ENCODE measurements at places on chromosomes 2 and 18.

GRCh38 chr2:235048549-235048948 is 96.7 kb downstream of the SH3BP4 start:
- peak; percentile 9 for DNase-seq

DNA sequence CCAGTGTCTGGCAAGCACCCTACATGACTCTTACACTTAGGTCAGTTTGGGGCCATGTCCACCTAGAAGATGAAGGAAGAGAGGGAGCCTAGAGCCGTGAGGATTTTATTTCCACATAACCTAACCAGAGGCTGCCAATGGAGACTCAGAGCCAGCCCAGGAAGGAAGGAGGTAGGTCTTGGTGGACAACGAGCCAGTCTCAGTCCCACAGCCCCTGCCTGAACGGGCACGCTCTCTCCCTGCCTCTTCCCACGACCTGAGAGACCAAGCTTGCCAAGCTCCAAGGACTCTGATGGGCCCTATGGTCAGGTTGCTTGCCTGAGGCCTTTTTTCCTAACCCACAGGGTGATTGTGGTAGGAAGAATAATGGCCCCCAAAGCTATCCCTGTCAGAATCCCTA is 188.4 kb downstream of the TFCP2L1 start:
- DNase-seq: no peak

- no peak for DNase-seq
Measured at GRCh38 chr2:180144338-180144813, 137.3 kb upstream of the CWC22 start.

GRCh38 chr2:239369631-239370161 is 31.1 kb downstream of the HDAC4 start:
- peak; percentile 5 for DNase-seq

DNA sequence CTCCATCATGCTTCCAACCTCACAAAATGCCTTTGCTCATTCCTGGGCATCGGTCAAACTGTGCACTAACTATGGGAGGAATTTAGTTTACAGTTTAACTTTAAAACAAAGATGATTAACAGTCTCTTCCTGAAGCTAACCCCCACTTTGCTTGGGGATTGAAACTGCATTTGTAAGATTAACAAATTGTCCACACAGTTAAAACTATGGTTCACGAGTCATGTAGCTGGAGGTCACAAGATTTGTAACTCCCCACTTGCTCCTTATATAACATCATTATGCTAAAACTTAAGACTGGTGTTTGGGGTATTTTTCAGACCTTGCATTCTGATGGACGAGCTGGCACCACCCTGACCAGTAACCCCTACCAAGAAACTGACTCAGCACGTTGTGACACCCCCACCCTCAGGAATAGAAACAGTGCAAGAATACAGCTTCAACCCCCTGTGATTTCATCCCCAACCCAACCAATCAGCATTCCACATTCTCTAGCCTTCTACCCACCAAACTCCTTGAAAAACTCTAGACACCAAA is 252.3 kb downstream of the MBD5 start:
- DNase-seq: no peak

DNA sequence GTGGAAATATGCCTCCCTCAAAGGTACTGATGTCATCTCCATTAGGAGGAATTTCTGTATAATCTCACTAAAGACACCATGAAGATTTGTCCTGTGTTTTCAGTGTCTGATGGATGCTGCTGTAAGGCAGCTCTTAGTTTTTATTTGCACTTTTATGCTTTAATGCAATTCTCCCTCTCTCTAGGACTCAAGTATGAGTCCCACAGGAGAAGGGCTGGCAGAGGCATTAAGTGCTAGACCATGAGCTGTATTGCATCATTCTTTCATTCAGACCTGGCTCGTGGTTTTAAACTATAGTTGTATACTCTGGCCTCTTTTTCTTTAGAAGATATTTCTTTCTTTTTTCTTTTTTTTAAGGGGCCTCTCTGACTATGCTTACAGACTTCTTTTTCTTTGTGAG is 805.6 kb downstream of the DPP10 start:
- no peak for DNase-seq

DNA sequence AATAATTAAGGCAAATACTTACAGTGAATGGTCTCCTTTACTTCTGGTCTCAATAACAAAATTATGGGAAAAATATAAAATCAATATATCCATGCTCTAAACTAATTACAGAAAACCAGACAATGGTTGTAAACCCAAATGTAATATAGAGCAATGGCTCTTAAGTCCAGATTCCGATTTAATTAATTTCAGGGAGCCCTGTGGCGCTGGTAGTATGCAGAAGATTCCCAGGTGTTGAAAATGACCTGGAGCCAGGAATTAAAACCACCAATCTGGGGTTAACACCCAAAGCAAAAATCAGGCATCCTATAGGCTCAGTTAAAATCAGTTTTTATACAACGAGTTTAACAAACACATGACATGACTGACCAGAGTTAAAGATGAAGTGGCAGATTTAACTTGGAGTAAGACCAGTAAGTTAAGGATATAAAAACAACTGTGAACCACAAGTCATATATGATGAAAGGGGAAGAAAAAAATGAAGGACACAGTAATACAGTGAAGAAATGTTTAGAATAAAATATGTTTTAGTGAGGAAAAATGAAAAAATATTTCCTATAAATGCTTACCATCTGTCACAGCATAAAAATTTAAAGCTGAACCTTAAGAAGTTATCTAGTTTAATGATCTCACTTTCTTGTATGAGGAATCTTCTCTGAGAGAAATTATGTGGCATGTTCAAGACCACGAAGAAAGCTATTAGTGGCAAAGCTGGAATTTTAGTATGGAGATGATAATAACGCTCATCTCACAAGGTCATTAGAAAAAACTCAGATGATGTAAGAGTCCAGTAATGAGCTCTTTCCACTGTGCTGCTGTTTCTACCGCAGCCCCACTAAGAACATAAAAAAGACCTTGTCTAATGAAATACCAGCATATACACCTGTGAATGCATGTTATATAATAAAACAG is 45.8 kb upstream of the FLACC1 start:
- DNase-seq: no peak

DNA sequence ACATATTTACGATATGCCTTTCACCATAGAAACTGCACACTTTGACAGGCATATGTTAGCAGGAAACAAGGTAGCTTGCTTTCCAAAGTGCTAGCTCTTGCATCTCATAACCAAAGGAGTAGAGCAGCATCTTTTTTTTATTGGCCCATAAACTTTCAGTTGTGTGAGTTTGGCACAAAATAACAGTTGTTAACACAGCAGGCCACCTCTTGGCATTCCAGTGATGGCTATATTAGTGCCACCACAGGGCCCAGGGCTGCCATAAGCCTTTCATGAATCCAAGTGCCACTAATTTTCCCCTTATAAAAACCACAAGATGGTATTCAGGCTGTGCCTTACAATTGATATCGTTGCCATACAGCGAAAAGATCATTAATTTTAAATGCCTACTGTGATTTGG is 40.3 kb upstream of the KLF7 start:
- no peak for DNase-seq

GRCh38 chr2:150732064-150732463 is 244.6 kb upstream of the RND3 start:
- no peak for DNase-seq

DNA sequence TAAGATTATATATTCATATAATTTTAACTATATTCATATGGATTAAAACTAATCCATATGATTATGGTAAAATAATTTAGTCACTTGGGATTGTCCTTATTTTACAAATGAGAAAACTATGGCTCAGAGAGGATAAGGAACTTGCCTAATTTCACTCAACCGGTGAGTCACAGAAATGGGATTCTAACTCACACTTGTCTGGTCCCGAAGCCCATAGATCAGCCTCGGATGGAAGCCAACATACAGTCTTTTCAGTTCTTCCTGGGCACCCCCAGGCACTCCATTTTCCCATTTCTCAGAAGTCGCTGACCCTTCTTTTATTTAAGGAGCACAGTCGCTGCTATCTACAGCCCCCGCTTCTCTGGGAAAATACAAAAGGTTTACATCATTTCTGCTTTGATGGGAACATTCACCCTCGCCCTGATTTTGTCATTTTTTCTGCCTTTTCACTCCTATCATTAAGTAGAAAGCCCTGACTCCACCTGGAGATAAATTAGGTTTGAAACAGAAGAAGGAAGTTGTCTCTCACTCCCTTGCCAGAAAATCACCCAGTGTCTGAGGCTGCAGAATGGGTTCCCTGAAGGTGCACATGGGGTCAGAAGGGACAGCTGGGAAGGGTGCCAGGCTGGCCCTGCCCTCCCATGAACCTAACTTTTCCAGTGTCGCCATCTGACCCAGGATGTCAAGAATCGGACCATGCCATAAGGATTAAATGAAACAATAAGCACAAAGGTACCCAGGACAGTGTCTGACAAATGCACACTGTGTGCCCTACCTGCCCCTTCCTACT is 36.6 kb downstream of the CYP1B1 start:
- DNase-seq: no peak

GRCh38 chr2:54940723-54941122 is 109.5 kb downstream of the RTN4 start:
- no peak for DNase-seq

DNA sequence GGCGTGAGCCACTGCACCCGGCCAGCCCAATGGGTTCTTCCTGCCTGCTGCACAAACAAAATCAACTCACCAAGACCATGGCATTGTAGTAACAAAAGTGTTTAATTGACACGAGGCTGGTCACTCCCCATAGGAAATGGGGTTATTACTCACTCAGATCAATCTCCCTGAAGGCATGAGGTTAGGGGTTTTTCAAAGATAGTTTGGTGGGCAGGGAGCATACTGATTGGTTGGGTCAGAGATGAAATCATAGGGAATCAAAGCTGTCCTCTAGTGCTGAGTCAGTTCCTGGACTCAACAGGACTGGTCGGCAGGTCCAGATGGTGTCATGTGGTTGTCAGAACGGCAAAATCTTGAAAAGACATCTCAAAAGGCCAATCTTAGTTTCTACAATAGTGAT is 122.1 kb downstream of the TMEM17 start:
- no peak for DNase-seq

DNA sequence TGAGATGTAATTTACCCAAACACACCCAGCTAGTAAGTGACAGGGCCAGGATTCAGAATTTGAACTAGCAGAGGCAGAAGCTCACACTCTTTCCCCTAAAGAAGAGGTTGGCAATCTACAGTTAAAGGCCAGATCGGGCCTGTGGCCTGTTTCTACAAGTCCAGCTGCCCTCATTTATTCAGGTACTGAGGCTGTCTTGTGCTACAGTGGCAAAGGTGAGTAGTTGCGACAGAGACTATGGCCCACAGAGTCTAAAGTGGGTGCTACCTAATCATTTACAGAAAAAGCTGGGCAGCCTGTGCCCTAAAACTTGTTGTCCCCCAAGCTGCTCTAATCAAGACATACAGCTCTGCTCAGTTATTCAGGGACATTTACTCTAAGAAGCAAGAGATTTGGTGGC is 86.8 kb downstream of the RTN4 start:
- DNase-seq: no peak

- DNase-seq: no peak
Measured at GRCh38 chr2:238284802-238285515, 3.5 kb downstream of the PER2 start.

DNA sequence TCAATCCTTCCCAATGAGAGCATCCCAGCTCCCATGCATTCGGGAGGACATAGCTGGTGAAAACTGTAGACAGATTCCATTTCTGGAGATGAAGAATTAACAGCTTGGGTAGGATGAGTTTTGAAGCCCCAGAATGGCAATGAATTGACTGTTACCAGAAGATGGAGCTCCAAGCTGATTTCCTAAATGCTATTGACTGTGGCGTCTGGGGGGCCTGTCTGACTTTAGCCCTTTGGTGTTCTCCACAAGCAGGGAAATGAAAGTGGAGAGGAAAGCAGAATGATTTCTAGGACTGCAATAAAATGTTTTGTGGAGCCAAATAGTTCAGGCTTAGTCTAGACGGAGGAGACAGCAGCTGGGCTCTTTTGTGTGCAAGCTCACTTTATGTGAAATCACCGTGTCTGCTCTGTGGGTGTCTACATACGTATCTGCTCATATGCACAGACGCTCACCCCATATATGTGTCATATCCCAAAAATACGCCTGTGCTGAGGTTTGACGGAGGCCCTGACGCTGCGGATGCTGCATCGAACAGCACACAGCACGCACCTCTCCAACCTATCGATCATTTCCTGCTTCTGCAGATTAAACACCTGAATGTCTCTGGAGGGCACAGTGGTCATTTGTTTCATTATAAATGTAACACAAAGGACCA is 166.4 kb upstream of the PXDN start:
- DNase-seq: no peak

- DNase-seq: no peak
Measured at GRCh38 chr2:153487448-153487847, 8.9 kb upstream of the RPRM start.

DNA sequence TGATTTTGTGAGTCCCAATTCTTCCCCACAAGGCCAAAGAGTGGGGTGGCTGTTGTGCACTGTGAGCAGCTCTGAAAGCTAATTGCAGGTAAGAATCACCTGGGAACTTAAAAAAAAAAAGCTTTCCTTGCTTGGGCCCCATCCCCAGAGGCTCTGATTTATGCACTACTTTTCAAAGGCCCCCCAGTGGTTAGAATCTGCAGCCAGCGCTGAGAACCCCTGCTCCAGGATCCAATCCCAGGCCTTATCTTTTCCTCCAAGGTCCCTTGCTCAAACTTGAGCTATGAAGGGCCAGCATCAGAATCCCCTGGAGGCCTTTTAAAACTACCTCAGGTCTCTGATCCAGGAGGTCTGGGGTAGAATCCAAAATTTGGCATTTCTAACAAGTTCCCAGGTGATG is 156.8 kb downstream of the UXS1 start:
- DNase-seq: no peak

DNA sequence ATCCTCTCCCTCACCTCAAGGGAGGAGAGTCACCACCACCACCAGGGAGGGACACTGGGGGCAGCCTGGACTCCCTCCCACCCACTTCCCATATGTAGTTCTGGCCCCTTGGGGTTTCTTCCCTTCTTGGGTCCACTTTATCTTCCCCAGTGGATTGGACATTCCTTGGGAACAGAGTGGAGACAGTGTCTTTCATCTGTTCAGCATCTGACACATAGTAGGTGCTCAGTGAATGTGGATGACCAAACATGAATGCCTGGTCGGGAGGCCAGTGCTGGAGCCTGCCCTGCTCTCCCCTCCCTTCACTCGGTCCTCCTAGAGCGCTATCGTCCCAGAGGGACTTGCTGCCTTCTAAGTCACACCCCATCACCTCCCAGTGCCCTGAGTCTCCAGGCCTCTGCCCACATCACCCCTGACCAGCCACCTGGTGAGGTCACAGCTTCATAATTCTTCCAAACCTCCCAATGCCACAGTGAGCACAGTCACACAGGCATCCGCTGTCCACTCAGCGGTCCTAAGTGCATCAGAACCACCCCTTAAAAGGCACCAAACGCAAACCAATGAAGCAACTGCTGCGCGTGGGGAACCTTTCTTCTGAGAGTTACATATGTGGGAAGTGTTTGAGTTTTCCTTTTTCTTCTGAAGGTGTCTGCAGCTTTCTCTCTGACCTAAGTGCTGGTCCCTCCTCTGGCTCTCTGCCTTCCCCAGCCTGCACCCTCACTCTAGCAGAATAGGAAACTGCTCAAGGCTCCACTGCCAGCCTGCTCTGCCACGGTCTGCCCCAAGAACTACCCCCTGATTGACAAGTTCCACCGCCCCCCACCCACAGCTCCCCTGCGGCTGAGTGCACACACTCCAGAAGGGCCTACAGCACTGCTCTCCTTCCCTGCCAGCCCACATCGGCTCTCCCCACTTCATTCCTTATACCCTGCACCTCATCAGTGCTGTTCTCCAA is 7.2 kb upstream of the SFXN5 start:
- DNase-seq: no peak
